Right hindlimb (tissue), 1 donor: ENCODE measurements at places on chromosomes 5 and 9.

DNA sequence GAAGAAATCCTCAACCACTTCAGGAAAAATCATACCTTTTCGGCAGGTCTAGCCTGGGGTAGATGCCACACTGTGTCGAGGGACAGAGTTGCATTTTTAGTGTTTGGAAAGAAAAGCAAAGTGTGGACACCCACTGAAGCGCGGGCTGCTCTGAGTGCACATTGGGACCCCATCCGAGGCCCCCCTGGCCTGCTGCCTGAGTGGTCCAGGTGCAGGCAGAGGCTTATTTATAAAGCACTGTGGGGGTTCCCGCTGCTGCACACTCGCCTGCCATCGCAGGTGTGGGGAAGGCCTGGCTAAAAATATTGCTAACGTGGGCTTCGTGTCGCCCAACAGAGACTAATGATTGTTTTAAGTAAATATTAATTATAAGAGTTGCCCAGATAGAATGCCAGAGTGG, 119.4 kb downstream of the CRB2 start:
- DNase-seq, result no peak

GRCh38 chr9:109449036-109449798, 48.9 kb downstream of the PTPN3 start:
- no peak for DNase-seq

GRCh38 chr5:96783326-96783725, 24.4 kb downstream of the ERAP1 start:
- DNase-seq, result no peak

DNA sequence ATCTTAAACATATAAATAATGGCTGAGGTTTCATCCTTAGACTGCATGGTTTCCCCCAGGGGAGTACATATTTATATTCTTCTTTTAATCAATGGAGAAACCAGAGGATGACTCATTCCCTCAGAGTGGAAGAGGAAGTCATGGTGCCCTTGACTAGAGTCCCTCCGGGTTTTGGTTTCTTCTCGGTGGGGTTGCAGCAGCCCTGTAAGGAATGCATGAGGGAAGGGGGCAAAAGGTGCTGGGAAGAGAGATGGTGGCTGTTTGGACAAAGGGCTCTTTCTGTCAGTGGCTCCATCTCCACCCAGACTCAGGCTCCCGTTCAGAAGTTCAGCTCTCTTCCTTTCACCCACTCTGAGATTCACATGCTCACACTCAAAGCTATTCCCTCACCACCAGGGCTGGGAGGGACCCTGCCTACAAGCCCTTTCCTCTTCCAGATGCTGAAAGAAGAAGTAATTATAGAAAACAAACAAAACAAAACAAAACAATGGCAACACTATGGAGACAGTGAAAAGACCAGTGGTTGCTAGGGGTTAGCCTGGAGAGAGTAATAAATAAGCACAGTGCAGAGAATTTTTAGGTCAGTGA, 129.8 kb upstream of the IL12B start:
- no peak for DNase-seq

DNA sequence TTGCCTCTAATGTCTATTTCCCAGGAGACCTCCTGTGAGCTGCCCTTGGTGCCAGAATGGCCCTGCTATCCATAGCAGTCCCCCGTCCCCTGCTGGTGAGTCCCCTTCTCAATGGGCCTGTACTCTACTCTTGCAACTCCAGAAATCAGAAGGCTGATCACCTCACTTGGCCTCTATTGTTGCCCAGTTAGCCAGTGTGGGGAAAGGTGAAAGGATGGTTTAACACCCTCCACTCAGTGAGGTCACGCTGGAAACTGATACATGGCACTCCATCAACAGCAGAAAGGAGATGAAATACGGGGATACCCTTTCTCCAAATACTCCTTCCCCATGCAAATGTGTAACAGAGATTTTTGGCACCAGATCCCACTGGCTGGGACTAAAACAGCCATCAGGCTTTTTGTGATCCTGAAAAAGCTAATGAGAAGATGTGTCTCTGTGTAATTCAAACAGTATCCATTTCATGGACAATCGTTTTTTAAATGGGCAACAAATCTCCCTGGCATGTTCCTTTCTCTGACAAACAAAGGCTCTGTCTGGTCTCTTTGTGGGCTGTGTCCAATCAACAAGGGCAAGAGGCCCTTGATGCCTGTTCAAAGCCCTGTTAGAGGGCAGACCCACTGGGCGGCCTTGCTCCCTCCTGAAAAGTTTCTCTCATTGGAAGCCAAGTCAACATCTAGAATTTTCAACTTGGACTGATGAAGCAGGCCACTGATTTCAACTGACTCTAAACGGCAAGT, 343.7 kb downstream of the SPOCK1 start:
- DNase-seq, result no peak

- DNase-seq, result no peak
Observed at GRCh38 chr5:168867241-168867640, 288.1 kb upstream of the PANK3 start.

- DNase-seq, result peak; percentile 80
Observed at GRCh38 chr9:71769175-71770161, 1.2 kb upstream of the CEMIP2 start.

DNA sequence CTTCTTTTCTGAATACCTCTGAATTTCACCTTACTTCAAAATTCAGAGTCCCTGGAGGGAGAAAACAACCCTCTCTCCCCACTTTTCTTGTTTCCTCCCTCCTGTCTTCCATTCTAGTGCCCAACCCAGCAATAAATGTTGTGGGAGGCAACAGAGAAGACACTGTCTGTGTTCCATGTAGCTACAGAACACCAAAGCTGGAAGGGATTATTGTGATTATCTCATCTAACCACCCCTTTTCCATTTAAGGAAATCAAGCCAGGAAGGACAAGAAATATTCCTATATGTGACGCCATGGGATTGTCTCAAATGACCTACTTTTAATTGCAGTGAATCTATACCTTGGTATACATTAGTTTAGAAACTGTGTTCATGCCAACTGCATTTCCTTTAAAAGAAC, 476.6 kb upstream of the TNC start:
- no peak for DNase-seq

DNA sequence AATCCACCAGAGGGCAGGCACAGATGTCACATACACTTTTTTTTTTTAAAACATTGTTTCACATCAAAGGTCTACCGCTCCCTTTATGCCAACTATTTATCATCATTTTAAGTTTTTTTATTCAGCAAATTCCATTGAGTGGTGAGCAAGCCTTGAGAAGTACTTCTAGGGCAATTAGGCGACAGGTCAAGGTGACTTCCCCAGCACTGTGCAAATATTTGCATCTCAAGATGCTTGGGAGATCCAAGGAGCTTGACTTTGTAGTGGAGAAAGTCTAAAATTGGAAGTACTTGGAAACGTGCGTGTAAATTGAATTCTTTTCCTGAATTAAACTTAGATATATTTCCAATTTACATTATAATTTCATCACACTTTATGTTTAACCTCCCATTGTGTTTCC, 211.1 kb downstream of the ICE1 start:
- no peak for DNase-seq

DNA sequence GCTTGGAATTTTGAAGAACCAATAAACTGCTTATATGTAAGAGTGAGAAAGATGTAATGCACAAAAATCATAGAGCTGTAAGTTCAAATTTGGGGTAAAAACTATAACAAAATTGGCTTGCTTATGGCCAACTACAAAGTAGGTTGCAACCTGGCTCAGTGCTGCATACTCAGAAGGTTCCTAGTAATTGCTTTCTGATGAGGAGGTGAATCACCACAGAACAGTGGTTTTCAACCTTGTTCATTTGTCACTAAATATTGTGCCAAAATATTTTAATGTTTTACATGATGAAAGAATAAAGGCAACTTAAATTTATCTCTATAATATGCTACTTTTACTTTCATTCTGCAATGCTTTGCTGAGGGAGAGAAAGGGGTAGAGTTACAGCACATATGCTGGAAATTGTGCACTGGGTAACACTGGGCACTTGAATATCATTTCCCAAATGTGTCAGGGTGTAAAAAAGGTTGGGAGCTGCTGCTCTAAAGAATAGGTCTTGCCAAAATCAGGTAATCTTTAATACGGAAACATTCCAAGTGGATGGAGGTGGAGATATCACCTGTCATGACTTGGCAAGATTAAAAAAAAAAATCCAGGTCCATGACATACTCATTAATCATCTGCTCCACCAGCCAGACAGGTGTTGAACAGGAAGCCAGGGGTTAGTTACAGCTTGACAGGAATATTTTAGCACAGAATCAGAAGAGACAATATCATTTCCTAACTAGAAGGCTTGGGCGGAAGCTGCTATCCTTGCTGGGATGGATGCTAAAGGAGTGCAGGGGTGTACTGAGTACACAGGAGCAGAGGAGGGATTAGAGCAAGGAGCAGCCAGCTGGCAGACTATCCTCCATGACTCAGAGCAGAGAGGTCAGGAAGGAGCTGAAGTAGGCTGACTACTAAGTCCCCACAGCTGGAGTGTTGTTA, 34.6 kb upstream of the CCL21 start:
- peak; percentile 69 for DNase-seq

DNA sequence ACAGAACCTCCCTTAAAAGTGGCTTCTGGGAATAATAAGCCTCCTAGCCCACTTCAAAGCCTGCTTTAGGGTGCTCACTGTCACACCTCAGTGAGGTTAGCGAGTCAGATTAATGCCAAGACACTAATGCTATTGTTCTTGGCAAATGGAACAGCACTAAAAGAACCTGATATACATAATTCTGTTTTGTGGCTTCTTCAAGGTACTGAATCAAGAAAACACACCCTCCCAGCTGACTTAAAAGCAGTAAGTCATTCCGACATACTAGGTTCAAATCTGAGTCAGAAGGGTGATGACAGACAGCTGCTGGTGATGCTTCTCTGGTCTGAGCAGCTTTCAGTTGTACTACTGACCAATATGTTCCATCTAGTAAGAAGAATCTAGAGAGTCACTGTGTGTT, 121.6 kb downstream of the OXCT1 start:
- no peak for DNase-seq

- no peak for DNase-seq
Observed at GRCh38 chr9:99176527-99177013, 45.2 kb downstream of the ALG2 start.

DNA sequence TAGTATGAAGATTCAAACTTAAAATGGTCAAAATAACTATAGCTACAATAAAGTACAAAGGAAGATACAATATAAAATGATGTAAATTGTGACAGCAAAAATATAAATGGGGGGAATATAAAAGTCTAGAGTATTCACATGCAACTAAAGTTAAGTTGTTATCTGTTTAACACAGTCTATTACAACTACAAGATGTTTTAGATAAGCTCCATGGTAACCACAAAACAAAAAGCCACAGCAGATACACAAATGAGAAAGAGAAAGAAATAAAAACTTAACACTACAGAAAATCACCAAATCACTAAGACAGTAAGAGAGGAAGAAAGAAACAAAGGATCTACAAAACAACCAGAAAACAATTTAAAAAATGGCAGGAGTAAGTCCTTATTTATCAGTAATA, 17.0 kb upstream of the SH3TC2 start:
- DNase-seq, result no peak

- peak; percentile 81 for DNase-seq
Observed at GRCh38 chr9:97293207-97293721, 14.2 kb upstream of the CCDC180 start.

- DNase-seq, result no peak
Observed at GRCh38 chr5:637581-638450, 25.7 kb downstream of the CEP72 start.

DNA sequence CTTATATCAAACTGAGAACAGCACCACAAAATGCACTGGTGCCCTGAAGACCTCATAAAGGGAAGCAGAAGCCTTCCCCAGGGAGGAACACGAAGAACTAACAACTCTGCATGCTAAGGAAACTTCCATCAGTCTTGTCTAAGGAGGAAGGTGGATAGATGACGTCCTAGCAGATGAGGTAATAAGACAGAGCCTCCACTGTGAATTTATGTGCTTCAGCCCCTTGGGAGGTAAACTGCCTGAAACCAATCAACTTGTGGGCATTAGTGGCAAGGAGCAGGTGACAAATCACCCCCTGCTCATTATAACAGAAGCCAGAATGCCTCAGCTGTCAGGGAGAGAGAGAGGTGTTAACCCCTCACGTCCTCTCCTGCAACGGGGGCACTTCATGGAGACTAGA, 48.9 kb upstream of the SPIN1 start:
- DNase-seq, result no peak

- no peak for DNase-seq
Observed at GRCh38 chr5:69099302-69099701, 5.5 kb downstream of the SLC30A5 start.

DNA sequence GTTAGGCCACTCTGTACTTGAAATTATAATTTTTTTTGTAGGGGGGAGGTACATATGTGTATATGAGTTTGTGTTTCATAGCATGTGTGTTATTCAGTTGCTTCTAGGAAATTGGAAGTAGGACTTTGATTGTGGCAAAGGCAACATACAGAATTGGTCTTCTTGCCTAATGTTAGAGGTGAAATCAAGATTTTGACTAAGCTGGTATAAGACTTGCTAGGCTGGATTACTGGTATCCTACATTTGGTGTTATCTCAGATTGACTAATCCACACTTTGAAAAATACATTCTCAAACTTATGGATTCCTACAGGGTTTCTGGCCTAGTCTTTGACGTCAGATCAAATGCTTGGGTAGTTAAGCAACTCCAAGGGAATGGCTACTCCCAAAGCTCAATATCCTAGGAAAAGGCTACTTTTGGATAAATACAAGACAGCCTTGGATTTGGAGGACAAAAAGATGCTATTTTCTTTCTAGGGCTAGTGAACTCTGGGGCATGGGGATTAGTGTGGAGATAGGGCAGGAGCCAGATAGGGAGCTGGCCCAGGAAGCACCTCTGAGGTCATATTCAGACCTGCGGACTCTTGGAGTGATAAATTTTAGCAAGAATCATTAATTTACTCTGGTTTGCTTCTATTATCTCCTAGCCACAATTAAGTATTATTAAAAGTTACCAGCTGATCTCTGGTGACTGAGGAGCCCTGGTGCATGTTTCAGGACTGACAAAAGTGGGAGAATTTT, 144.0 kb upstream of the RPS23 start:
- no peak for DNase-seq

GRCh38 chr5:43627028-43627427, 24.0 kb downstream of the NNT start:
- no peak for DNase-seq

DNA sequence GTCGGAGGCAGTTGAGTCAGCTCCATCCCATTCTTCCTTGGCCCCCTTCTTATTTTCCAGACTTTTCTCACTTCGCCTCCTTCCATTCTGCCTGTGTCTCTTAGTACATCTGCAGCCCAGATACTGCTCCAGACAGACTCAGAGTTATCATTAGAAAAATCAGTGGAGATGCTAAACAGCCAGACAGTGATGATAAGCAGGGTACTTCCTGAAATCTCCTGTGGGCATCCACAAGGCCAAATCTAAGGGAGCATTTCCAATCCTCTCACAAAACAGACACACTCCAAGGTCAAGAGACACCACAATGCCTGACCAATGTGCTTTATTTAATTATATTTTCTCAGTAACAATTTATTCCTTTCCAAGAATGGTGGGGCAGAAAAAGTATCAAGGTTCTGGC, 14.5 kb upstream of the RLN1 start:
- DNase-seq, result no peak

- peak; percentile 65 for DNase-seq
Observed at GRCh38 chr9:111661802-111662521, 557 bp downstream of the GNG10 start.
